ENCODE measurements at places on chromosomes 11 and 22.
A peak's percentile ranks its signal among the peaks of the same experiment; 100 is the strongest.

DNA sequence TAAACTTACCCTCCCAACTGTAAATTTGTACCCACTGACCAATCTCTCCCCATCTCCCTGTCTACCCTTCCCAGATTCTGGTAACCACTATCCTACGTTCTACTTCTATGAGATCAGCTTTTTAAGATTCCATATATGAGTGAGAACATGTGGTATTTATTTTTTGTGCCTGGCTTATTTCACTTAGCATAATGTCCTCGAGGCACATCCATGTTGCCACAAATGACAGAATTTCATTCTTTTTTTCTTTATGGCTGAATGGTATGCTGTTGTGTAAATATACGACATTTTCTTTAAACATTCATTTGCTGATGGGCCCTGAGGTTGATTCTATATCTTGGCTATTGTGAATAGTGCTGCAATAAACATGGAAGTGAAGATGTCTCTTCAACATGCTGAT lies 74.7 kb upstream of the RRM1 start:
- DNase-seq = no peak

- DNase-seq = no peak
Measured at GRCh38 chr22:44157916-44158618, 22.7 kb upstream of the PARVG start.

- no peak for DNase-seq
Measured at GRCh38 chr11:113564527-113565130, 89.4 kb upstream of the DRD2 start.

- no peak for DNase-seq
Measured at GRCh38 chr22:35960854-35961253, 67.8 kb downstream of the RBFOX2 start.

- DNase-seq = no peak
Measured at GRCh38 chr11:72226701-72227100, 2.1 kb downstream of the INPPL1 start.

DNA sequence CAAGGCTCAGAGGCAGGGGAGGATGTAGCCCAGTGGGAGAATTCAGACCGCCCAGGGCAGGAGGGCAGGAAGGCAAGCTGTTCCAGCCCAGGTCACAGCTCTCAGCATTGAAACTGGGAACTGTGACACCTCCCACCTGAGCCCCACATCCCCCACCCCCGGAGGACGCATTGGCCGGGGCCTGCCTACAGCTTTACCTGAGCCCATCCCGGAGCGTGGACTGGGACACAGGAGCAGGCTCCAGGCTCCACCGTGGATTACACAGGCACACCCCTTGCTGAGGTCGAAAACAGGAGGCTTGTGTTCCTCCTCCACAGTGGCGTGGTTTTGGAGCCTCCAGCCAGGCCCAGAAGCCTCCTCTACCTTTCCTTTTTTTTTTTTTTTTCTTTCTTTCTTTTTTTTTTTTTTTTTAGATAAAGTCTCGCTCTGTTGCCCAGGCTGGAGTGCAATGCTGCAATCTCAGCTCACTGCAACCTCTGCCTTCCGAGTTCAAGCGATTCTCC lies 9.1 kb upstream of the PGA3 start:
- no peak for DNase-seq

- no peak for DNase-seq
Measured at GRCh38 chr11:46249103-46249937, 28.1 kb upstream of the CREB3L1 start.

DNA sequence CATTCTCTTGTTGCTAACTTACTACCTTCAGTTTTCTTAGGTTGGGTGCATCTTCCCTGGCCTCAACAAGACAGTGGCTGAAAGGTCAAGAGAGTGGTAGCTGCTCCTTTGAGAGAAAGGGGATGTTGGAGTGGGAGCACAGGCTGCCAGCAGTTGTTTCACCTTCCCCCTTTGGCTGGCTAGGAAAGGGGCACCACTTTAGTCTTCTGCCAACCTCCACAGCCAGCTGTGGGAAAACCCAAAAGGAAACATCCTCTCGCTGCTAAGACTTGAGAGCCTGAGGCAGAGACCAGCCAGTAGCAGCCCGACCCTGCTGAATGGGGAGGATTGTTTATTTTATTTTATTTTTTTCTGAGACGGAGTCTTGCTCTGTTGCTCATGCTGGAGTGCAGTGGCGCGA lies 34.4 kb downstream of the MARK2 start:
- no peak for DNase-seq

- no peak for DNase-seq
Measured at GRCh38 chr22:33579448-33580093, 340.7 kb downstream of the LARGE1 start.

- DNase-seq = no peak
Measured at GRCh38 chr11:57888386-57888785, 126.8 kb downstream of the CTNND1 start.

DNA sequence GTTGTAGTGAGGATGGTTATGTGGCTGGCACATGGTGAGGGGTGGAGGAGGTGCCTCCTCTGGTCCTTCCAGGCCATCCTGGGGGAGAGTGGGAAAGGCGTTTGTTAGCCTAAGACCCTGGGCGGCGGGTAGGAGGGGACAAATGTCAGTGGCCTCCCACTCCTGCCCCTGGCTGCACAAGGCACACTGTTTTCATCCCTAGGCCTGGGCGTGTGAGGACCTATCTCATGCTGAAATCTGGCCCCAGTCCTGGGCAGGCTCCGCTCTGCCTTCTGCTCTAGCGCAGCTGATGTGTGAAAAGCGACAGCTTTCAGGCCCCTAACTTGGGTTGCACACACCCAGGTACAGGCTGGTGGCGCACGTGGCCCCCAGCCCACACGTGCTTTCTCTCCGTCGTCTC lies 32.1 kb downstream of the DAGLA start:
- DNase-seq = no peak

- no peak for DNase-seq
Measured at GRCh38 chr11:119839476-119840133, 110.6 kb upstream of the NECTIN1 start.

GRCh38 chr11:59267736-59268475 lies 55.2 kb upstream of the MPEG1 start:
- DNase-seq = no peak

GRCh38 chr11:130817330-130817944 lies 98.8 kb downstream of the SNX19 start:
- DNase-seq = no peak

DNA sequence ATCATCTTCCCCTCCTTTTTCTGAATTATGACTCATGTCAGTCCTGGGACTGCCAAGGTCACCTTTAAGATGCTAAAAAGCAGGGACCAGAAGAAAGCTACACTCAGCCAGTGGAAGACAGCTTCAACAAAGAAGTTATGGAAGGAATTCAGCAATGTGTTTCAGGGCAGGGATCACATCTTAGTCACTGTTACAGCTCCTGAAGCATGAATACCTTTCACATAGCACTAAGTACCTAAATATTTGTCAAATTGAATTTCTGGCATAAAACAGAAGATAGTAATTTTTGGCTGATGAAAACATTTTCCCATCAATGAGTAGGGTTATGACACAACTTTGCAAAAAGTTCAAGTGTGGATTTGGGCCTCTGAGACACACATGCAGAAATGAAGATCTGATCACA lies 5.2 kb downstream of the DDB1 start:
- no peak for DNase-seq

DNA sequence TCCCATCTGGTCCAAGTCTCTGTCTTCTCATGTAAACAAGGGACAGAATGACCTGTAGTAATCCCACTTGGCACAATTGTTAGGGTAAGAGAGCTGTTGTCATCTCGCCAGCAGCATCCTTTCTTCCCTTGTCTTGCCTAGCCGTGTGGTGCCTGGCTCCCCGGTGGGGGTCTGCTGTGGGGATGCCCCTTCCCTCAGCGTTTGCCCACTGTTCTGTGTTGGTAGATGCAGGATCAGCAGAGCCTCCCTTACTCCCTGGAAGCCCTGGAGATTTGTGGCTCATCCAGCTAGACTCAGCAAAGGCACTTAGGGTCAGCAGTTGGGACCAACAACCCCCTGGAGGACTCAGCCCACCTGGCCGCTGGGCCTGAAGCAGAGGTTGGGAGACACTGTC lies 13.0 kb downstream of the ACO2 start:
- DNase-seq = no peak

- no peak for DNase-seq
Measured at GRCh38 chr11:35308157-35308556, 111.2 kb downstream of the SLC1A2 start.

DNA sequence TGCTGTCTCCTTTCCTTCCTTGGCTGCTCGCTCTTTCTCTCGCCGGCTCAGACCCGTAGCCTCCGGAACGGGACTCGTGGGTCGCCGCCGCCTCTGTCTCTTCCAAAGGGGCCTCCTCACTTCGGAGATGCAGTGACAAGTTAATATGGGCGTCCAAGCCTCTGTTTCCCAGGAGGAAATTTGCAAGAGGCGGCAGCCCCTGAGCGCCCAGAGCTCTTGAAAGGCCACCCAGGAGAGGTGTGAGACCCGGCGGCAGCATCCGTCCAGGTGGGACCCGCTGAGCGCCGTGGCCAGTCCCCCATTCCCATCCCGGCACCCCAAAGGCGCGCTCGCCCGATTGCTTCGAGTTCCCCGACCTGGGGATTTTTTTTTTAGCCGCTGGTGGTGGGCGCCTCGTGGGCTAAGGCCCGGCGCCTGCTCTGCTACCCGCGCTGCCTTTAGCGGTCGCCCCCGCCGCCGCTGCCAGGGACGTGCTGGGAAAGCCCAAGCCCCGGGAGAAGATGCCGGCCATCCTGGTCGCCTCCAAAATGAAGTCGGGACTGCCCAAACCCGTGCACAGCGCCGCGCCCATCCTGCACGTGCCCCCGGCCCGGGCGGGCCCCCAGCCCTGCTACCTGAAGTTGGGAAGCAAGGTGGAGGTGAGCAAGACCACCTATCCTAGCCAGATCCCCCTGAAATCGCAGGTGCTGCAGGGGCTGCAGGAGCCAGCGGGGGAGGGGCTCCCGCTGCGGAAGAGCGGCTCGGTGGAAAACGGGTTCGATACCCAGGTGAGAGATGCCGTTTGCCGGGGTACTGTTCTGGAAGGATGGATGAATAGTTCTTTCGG lies 772 bp downstream of the NAV2 start:
- no peak for DNase-seq

DNA sequence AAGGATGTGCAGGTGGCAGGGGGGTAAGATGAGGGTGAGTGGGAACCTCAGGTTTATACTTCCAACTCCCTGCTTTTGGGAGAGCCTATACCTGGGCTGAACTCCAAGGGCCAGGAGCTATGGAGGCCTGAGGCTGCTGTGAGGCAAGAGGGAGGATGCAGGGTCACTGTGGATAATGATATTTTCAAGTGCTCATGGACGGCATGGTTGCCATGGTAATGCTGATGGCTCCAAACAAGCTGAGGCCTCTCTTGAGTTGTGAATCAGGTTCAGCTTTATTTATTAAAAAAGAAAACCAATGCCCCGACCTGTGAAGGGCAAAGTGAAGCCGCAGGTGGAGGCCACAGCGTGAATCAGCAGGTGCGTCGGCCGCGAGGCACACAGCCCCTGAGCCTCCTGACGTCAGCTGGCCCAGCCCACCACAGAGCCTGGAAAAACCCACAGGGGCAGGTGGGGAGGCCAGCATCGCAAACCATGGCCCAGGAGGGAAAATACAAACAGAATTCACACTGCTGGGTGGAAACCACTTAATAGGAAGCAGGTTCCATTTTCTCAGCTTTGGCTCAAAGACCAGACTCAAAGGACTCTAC lies 17.4 kb upstream of the CREB3L1 start:
- no peak for DNase-seq

DNA sequence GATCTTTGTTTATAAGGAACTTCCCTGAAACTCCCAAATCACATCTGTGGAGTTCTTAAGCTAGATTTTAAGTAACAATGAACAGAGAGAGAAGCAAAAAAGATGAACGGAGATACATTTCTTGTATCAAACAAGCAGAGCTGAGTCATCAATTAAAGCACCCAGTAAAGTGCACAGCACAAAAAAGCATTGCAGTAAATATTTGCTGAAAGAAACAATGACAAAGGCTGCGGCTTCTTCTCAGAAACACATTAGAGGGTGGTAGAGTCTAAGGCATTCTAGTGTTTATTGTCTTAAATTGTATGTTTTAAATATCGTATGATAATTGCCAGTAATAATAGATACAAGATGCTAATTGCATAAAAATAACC lies 941.6 kb upstream of the CHORDC1 start:
- no peak for DNase-seq

GRCh38 chr22:35418088-35418487 lies 18.1 kb downstream of the MCM5 start:
- no peak for DNase-seq

DNA sequence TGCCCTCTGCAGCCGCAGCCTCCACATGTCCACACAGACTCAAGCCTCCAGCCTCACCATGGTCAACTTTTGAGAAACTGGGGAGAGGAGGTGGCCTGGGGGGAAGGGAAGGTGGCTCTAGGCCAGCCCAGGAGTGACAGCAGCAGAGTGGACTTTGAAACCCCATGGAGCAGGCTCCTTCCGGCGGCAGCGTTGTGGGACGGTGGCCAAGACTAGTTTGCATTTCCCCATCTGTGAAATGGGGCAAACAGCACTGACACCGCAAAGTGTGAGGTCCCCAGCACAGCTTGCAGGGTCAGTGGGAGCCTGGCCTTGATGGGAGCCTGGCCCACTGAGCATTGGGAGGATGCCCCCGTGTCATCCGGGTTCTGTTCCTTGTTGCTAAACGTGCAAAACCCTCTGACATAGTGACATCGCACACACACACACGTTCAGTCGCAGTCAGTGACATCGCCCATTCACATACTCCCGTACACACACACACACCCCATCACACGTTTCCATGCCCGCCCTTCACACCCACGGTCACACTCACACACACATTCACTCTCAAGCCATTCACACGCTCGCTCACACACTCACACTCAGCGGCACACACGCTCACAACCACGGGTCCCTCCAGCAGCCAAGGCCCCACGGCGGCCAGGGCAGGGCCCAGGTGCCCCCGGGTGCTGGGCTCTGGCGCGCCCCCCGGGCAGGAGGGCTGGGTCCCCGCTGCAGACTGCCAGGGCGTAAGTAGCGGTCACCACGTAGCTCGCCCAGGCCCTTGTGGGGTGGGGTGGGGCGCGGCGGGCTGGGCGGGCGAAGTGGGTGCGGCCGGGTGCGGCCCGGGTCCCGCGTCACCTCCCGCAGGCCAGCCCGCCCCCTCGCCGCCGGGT lies 585 bp downstream of the CYB5R3 start:
- DNase-seq = peak; percentile 15

- DNase-seq = no peak
Measured at GRCh38 chr11:17753641-17754040, 19.1 kb downstream of the KCNC1 start.

DNA sequence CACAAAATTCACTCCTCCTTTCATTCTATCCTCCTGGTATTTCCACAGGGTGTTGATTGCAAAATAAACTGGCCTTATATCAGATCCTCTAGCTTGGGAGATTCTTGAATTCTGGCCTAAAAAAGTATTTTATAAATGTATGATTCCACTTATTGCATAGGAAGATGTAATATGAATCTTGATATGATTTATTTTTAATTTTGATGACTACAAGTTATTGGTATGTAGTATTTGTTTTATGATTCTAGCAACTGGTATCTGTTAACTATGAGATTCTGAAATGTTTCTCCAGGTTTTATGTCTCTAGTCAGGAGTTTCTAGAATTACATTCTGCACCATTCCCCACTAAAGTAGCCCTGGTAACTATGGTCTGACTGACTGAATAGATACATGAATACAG lies 373.9 kb upstream of the C11orf87 start:
- no peak for DNase-seq

Measured in activated CD4-positive, alpha-beta T cell treated with anti-CD3 and anti-CD28 coated beads for 1 hour (primary cell).